ENCODE measurements at places on chromosomes 2 and 18.

DNA sequence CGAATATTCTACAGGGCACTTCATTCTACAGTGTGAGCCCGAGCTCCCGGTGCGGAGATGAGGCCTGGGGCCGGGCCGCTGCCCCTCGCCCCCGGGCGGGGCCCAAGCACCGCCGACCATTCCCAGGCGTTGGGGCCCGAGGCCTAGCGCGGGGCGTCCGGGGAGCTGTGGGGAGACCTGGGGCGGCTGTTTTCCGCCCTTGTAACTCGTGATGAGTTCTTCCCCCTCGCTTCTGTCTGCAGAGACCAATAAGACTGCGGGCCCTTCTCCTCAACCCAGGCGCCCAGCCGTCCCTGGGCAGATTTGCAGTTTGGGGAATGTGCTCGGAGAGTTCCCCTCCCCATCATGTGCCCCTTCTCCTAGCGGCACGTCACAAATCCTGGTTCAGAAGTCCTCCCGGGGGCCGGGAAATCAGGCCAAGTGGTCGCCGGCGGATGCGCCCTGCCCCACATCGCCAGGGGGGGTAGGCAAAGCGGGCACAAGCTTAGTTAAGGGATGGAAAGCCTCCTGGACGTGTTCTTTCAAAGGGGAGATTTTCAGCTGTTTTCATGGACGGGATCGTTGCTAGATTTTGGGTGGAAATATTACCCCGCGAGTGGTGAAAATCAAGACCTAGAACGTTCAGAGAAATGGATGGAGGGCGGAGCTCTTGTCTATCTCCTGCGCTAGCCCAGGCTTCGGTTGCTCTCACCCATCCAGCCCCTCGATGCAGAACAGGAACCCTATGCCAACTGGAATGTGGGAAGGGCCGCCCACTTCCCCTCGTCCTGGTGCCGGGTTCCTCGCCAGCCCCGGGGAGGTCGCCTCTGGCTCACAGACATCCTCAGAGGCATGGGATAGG is 18.8 kb upstream of the HAAO start:
- no peak for DNase-seq

- no peak for DNase-seq
Observed at GRCh38 chr2:239390546-239391285, 10.1 kb downstream of the HDAC4 start.

DNA sequence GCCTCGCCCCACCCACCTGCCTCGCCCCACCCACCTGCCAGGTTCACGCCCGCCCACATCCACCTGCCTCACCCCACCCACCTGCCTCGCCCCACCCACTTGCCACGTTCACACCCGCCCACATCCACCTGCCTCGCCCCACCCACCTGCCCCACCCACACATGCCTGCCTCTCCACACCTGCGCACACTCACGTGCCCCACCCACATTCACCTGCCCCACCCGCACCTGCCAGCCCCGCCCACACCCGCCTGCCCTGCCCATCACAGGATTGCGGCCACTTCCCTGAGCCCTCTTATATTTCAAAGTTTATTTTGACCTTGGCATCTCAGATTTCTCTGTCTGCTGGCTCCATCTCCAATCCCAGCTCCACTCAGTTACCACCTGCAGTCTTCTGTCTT is 217.5 kb upstream of the SOX11 start:
- no peak for DNase-seq

DNA sequence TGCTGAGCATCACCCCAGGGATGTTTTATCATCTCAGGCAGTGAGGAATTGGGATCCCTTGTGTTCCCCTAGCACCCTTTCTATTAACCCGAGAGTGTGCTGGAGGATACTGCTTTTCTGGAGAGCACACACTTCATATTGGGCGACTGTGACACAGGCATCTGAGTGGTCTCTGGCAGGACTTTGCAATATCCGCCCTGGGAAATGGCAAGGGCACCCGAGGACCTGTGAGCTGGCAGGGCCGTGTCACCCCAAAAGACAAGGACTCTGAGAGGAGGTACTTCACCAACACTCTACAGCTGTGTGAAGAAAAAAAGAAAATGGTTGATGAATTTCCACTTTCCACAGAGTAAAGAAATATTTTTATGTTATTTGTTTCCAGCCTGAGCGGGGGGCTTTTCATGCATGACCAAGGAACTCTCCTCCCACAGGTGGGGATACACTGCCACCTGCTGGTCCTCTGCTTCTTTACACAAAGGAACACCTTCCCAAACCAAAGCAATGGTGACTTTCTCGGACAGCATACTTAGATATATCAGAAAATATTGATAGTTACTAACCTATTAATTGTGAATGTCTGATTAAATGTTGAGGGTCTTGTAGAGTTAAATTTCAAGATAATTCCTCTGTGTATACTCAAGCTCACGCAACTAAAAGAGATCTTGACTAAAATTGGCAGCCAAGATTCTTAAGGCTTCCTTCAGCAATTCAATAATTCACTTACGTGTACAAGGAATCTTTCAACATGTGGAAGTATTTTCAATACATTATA is 45.9 kb upstream of the REG3G start:
- DNase-seq: no peak

DNA sequence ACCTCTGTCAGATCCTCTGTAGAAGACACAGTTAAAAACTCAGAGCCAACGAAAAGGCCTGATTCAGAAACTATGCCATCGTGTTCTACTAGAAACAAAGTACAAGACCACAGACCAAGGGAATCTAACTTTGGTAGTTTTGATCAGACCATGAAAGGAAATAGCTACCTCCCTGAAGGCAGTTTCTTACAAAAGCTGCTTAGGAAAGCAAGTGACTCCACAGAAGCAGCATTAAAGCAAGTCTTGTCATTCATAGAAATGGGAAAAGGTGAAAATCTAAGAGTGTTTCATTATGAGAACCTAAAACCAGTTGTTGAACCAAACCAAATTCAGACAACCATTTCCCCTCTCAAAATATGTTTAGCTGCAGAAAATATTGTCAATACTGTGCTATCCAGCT is 58.2 kb downstream of the FSIP2 start:
- no peak for DNase-seq

DNA sequence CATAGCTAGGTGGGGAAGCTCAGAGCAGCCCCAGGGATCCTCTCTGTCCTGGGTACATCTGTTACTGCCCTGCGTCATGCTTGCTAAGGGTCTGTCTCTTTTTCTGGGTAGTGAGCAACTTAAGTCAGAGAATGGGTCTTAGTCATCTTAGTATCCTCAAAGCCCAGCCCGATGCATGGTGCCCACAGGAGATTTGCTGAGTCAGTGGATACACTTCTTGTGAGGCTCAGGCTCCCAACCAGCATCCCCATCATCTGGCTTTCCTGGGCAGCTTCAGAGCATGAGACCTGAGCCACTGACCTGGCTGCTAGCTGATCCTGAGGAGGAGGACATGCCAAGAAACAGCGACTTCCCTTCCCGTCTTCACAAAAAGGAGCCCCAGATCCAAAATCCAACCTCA is 10.0 kb downstream of the FOXI3 start:
- no peak for DNase-seq

DNA sequence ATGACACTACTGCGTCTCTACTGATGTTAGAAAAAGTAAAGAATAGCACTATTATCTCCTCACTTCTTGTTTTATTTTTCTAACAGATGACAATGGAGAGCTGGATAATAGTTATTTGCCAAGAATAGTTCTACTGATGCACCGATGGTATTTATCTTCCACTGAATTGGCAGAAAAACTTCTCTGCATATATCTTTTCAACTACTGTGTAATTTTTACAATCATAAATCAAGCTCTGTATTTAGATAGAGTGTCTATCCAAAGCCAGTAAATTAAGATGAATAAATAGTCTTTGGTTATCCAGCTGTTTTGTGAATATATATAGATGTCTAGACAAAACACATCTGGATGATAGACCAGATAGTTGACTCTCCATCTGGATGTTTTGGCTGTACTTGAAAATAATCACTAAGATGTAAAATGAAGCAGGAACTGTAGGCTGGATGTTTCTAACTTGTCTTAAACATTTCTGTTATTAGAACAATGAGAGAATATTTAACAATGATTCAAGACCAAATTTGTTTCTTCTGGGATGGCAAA is 40.1 kb downstream of the RASGRP3 start:
- no peak for DNase-seq

DNA sequence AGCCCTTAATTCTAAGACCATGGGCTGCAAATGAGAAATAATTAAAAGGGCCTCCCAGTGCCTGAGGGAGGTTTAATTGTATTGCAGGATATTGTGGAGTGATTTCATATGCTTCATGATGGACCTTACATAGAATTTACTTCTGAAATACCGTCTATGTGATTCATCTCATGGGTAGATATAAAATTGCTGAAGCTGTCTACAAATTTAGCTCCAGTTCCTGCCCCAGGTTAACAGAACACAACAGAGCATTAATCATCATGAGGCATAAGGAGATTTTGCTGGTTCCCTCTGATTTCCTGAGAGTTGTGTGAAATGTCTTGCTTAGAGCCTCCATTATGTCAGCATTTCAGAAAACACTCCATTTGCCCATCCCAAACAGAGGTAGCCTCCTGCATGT is 770 bp downstream of the UPP2 start:
- no peak for DNase-seq

DNA sequence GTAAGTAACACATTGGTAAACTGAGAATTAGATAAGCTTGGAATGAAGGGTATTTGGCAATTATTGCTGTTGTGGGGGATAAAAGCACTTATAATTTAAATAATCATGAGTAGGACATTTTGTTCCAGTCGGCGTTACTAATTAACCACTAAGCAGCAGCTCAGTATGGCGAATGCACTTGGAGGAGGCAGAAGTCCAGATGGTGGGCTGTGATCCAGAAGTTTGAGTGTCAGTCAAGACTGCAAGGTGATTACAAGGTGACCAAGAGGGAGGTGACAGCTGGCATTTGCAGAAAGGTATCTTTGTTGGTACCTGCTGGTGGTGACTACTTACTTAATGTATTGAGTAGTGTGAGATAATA is 643.6 kb upstream of the FAM98A start:
- DNase-seq: no peak

All from GM04504 (cell line).